Stimulated activated CD4-positive, alpha-beta T cell treated with anti-CD3 and anti-CD28 coated beads, TNF-alpha, amount 100 ng/mL, for 1 hour (primary cell): ENCODE measurements at places on chromosomes 5 and 9.
A peak's percentile ranks its signal among the peaks of the same experiment; 100 is the strongest.

DNA sequence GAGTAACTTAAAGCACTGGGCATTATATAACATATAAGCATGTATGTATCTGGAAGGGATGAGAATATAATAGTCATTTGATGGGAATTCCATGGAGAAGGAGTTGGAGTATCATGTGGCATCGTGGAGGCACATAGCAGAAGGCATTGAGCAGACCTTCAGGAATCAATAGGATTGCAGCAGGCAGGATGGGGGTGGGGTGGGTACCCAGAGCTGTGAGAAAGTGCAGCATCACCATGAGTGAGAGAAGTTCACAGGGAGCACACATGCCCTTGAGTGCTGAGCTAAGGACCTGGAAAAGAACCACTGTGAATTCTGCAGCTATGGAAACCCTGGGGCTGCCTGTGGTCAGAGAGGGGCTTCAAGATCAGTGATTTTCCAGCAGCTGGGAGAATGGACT is 57.3 kb downstream of the MED10 start:
- no peak for DNase-seq

- DNase-seq = no peak
These were observed 26.2 kb downstream of the ASS1 start for GRCh38 chr9:130470950-130471349.

GRCh38 chr5:135315386-135315785 is 83.6 kb downstream of the MACROH2A1 start:
- DNase-seq = no peak

DNA sequence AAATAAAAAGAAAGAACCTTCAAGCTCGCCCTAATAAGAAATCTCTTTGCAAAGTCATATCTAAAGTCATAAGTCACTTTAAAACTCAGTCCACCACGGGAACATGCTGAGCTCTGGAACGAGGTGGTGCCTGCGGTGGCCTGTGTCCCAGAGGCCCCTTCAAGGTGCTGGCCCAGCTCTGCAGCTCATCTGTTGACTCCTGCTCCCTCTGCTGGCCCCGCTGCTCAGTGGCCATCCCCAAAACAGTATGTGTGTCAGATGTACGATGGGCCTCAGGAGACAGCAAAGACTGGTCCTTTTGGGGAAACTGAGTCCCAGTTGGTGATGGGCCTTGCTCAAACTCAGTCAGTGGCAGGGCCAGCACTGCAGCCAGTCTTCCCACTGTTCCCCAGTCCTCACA is 22.8 kb upstream of the FOXB2 start:
- DNase-seq = no peak

DNA sequence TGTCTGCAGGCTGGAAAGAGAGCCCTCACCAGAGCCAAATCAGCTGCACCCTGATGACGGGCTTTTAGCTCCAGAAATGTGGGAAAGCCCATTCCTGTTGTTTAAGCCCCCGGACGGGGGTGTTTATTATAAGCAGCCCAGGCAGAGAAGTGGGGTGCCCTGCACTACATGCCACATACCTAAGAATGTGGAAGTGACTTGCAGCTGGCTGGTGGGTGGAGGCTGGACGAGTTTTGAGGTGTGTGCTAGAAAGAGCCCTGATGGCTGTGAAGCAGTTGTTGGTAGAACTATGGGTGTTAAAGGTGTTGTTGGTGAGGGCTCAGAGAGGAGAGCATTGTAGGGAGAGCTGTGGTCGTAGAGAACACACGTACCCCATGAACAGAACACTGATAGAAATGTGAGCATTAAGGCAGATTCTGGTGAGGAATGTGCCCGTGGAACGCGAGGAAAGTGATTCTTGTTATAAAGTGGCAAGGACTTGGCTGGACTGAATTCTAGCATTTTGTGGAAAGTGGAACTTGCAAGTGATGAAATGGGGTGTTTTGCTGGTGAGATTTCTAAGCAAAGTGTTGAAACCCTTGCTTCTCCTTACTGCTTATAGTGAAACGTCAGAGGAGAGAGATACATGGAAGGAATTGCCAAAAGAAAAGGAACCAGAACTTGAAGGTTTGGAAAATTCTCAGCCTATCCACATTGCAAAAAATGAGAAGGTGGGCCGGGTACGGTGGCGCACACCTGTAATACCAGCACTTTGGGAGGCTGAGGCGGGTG is 38.9 kb downstream of the AHRR start:
- DNase-seq = no peak

DNA sequence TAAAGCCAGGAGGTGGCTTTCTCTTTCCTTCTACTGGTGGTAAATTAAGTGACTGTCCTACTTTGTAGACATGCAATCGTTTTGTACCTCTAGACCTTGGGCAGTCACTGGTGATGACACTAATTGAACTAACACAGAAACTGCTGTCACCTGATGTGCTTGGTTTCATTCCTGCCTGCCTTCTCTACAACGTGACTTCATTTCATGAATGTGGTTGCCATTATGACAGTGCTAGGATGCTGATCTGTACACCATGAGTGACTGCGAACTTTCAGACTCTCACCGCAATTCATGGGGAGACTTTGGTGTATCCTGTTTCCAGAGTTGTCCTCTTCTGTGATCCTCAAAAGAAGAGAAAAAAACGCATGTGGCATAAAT is 47.5 kb downstream of the UBE2QL1 start:
- DNase-seq = no peak

- no peak for DNase-seq
These were observed 483.3 kb downstream of the CTNND2 start for GRCh38 chr5:11420969-11421368.

GRCh38 chr9:133619791-133620190 is 10.6 kb upstream of the FAM163B start:
- DNase-seq = peak; percentile 28

GRCh38 chr9:114442022-114442421 is 54.2 kb upstream of the AKNA start:
- DNase-seq = no peak

DNA sequence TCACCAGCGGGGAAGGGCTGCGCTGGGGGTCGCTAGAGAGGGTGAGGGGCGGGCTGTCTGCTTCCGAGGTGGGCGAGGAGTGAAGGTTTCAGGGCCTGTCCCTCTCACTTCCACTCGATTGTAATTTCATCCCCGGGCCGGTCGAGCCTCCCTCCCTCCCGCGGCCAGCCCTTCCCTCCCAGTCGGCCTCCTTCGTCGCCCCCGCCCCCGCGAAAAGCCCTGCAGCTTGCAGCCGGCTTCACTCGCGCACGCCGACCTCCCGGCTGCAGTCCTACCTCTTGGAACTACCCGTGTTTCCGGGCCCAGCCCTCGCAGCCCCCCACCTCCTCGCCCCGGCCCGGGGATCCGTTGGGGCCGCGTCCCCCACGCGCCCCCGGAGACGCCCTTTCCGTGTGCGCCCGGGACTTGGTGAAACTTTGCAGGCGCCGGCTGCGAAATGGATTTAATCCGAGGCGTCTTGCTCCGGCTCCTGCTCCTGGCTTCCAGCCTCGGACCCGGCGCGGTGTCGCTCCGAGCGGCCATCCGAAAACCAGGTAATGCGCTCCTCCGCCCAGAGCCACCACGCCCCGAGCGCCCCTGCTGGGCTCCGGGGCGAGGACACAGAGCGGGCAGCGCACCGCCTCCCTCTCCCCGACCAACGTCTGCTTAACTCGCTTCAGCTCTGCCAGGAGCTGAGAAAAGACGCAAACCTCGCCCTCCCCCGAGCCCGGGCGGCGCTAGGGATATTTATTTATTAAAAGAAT is at the start of gene EGFLAM:
Gene EGFLAM, plus strand, starts transcription at position 241 of the 743 bp plus-strand sequence. Its CDS starts 196 bp downstream, at position 437.
- no peak for DNase-seq

DNA sequence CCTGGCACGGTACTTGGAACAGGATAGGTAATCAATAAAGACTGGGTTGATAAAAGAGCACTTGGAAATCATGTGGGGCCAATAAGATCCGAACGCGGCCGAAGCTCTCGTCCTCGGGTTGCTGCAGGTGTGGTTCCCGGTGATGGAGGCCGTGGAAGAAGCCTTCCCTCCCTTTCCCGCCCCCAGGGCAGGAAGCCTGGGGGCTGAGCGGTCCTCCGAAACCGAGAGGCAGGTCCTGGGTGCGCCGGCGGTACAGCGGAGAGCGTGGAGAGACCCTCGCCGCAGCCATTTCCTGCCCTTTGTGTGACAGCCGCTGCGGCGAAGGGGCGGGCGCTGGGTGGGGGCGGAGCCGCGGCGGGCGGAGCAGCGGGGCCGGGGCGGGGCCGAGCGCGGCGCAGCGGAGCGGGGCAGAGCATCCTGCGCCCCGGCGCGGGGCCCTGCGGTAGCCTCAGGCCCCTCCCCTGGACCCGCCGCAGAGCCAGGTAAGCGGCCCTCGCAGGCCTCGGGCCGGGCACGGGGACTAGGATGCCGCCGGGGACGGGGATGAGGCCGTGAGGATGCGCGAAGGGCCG is at the start of gene CYFIP2:
Gene CYFIP2, plus strand, starts transcription at position 410 of the 572 bp plus-strand sequence. CDS start 19,239 bp downstream, outside the sequence.
- peak; percentile 55 for DNase-seq

DNA sequence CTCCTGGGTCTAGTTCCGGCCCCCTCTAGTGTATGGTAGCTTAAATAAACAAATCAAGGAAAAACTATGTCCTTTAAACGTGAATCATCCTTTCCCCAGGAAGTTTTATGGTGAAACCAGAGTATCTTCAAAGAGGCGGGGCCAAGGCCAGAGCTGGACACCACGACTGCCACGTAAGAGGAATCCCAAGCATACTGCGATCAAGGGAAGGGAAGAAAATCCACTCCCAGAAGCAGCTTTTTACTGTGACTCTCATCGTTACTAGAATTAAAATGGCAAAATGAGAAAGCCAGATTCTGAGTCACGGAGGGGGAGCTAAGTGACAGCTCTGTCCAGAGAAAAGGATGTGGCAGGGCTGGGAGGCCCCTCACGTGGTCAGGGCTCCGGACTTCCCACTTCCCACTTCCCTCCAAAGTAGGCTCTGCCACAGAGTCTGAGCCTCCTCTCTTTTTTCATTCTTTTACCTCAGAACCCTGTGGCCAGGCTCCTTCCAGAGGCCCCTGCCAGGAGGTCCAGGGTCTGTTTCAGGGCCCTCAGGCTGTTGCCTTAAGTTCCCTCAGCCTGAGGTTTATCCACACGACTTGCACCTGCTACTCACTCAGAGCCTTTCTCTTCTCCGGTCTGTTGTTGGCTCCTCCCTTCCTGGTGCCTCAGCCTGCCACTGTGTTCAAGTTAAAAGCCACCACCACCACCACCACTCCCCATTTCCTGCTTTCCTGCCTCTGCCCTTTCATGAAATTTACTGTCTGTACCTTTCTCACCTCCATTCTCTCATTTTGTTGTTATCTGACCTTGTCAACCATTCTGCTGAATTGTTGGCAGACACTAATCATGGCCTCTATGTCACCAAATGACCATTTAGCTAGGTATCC is 1.4 kb upstream of the GLRX start:
- DNase-seq = peak; percentile 33
